ENCODE measurements at places on chromosomes 12 and 14. TPM values are rescaled to one million over a fixed set of nuclear protein-coding genes. Genes with fewer than 3 reads are reported as not detected.

Gene SCN8A
- total RNA-seq = 26.4 TPM

Gene IQSEC3
- not detected for total RNA-seq

Gene CMA1
- total RNA-seq = not detected

Gene SLC5A8
- total RNA-seq = not detected

Gene LRRK2
- total RNA-seq = 5.1 TPM

Gene RAB15
- total RNA-seq = 4.1 TPM

Gene TMEM119
- total RNA-seq = 362 TPM

Gene GOLT1B
- 65.7 TPM for total RNA-seq

Gene SLC11A2
- total RNA-seq = 80.7 TPM
